ENCODE measurements at places on chromosomes 1 and 21.

GRCh38 chr1:64686828-64687724 is 57.8 kb upstream of the RAVER2 start:
- DNase-seq = peak; percentile 61

DNA sequence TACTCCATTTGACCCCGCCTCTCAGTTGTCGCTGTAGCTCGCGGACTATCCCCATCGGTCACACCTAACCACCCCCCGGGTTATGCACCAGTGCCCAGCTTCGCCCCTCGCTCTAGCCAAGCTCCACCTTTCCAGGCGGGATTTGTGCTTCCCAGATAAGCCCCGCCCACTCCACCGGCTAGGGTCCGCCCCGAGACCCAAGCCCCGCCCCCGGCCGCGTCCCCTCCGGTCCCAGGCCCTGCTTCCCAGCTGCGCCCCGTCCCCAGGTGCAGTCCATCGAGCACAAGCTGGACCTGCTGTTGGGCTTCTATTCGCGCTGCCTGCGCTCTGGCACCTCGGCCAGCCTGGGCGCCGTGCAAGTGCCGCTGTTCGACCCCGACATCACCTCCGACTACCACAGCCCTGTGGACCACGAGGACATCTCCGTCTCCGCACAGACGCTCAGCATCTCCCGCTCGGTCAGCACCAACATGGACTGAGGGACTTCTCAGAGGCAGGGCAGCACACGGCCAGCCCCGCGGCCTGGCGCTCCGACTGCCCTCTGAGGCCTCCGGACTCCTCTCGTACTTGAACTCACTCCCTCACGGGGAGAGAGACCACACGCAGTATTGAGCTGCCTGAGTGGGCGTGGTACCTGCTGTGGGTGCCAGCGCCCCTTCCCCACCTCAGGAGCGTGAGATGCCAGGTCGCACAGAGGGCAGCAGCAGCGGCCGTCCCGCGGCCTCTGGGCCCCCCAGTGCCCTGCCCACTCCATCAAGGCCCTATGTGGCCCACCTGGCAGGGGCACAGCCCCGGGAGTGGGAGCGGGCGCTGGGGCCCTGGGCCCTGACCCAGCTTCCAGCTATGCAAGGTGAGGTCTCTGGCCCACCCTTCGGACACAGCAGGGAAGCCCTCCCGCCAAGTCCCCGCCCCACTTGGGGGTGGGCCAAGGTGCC is 23.9 kb downstream of the CITED4 start:
- no peak for DNase-seq

DNA sequence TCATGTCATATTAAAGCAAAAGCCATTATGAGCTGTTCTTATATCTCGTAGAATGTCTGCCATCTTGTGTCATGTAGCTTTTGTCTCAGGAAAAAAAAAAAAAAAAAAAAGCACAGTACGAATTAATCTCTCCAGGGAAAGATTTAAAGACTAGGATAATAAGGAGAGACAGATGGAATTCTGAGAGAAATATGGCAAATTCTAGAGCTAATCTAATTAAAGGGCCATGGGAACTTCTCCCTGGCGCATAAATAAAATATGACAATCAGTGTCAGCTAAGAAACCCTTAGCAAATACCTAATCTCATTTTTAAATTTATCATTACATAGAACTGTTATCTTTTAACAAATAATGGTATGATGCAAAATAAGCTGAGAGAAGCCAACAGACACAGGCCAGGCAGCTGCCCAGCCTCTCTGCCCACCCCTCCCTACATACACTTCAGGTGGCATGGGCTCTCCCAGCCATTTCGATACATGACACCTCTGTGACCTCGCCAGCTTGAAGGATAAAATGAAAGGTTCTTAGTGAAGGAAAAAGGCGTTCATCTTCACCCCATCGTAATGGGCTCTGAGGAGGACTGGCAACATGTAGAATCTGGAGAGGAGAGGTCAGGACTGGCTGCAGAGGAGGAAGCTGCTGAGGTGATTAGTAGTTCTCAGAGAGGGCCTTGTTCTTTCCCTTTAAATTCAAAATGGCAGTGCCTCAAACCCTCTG is 39.8 kb downstream of the DISC1 start:
- DNase-seq = peak; percentile 66

DNA sequence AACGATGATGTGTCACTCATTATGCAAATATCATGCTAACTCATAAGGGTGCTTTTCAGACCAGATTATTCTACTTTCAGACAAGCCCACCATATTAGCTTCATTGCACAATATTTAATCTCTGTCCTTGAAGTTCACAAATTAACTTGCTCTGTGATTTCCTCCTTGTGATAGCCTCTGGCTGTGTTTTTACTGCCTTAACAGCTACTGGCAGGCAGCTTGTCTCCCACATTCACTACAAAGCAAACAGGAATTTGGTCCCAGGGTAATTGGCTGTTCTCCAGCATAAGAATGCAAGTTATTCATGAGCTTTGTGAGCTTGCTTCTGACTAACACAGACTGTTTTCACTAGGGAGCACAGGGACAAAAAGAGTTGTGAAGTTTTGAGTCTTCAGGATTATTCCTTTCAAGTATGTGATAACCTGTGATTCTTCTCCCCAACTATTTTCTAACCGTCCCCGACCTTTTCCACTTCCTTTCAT is 87.9 kb upstream of the HMCN1 start:
- DNase-seq = no peak

DNA sequence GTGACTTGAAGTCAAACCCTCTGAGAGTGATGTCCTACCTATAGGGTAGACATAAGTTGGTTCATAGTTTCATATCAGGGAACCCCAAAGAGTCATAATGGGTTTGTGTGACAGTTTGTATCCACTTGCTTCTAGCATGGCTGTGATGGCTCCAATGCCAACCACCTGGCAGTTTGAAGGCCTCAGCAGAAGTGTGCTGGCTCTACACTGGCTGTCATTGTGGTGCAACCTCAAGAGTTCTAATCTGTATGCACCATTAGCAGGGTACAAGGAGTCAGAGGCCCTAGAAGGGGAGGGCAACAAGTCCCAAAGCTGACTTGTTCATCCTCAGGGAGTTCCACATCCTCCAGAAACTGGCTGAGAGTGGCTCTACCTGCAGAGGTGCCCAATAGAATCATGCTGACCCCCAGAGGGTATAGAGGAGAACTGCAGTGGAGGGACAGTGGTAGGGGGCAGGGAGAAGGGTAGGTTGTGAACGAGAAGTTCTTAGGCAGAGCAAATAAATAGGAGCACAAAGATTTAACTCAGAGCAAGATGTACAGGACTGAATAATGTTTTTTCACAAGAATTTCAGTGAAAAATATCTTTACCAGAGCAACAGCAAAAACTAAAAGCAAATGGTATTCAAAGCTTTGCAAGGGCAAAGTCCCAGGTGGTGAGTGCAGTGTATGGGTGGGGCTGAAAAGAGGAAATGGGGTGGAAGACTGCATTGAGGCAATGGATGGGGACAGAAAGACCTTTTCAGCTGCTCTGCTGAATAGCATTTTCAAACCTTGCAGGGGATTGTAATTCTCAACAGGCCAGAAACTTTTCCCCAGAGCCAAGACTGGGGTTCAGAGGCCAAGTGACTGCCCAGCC is 3.2 kb downstream of the FCRL2 start:
- DNase-seq = no peak
